ENCODE measurements at places on chromosomes 2 and 18.

GRCh38 chr2:27689424-27689823 lies 25.7 kb downstream of the SLC4A1AP start:
- DNase-seq, result no peak

DNA sequence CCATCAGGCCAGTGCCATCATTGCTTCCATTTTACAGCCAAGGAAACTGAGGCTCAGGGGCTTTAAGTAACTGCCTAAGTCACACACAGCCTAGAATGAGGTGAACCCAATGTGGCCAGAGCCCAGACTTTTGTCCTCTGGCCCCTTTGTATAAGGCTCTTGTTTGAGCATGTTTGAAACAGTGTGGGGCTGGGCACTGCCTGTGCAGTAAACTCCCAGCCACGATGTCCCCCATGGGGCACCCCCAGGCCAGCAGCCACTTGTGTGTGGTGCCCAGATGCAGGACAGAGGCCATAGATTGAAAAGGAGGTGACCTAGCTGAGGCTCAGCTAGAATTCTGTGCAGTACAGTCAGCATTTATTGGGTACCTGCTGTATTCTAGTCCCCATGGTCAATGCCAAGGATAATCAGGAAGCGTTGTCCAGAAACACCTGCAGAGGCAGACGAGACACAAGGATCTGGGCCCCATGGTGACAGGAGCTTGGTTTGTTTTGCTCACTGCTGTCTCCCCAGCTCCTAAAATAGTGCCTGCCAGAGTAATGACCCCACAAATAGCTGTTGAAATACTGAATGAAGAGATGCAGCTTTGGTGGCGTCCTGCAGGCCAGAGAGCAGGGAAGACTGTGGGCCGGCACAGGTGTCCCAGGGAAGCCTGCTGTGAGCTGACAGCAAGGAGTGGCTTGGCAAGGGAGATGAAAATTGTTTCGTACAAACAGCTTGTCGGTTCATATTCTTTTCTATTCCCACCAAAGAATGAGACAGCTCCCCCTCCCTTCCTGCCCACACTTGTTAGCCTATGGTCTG lies 160.7 kb downstream of the LDLRAD4 start:
- DNase-seq, result no peak

GRCh38 chr18:36186461-36187192 lies 670 bp upstream of the MOCOS start:
- no peak for DNase-seq

DNA sequence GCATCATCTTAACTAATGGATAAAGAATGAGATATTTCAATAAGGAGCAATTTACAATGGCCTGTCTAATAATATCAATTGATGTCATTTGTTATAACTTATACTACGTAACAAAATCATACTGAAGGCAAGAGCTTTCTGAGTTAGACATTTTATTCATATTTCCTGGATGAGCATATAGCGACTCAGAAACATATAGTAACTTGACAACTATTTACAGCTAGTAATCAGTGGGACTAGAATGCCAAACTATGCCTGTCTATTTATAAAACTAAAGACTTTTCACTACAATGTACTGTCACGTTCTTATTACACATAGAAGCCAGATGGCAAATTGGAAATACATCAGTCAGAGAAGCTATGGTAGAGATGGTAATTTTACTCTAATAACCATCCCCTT lies 766.2 kb upstream of the TMEFF2 start:
- no peak for DNase-seq

DNA sequence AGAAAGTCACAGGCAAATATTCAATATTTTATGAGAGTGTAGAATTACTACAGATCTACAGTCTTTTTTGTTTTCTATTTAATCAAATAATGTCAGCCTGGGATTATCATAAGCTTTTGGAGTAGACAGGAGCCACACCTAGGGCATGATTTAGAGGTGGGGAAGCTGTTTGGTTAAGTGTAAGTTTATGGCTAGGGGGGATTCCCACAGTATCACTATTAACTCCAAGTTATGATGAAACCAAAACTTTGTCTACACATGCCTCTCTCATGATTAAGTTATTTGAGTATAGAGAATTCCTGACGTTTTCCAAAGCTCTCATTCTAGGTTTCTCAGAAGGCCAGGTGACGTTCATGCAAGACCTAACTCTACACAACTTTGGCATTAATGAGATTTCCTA lies 2.1 kb downstream of the SERPINB10 start:
- no peak for DNase-seq

DNA sequence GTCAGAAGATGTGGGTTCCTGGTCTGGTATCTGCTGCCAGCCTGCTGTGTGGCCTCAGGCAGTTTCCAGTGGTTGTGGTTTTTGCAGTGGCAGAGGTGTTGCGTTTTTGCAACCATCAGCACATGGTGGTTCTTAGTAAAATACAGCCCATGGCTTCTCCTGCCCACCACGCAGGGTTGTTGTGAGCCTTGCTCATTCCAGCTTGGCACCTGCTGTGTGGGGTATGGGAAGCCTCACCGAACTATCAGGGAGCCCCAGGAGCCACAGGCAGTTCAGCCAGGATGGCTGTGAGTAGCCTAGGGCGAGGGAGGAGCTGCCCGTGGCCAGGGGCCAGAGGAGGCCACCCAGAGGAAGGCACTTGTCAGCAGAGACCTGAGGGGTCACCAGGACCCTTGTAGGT lies 9.8 kb downstream of the ARID5A start:
- no peak for DNase-seq

- no peak for DNase-seq
Measured at GRCh38 chr2:239150125-239151011, 250.5 kb downstream of the HDAC4 start.

- no peak for DNase-seq
Measured at GRCh38 chr2:238220892-238221521, 17.5 kb upstream of the ILKAP start.

DNA sequence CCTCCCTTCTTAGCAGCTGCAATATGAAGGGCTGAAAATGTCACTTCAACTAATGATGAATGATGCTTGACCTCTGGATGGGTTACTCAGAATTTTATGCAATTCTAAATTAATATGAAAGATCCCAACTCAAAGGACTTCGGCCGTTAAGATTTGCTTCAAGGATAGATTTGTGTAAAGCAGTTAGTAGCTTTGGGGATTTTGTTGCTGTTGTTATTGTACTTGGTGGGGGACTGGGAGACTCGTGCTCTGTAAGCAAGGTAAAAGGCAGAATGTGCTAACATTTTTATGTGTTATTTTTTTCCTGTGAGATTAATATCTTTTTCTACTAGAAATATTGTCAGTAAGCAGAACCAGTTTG lies 478.8 kb downstream of the ARHGAP15 start:
- no peak for DNase-seq

All from stimulated activated CD4-positive, alpha-beta T cell treated with anti-CD3 and anti-CD28 coated beads, TNF-alpha, amount 100 ng/mL, for 1 hour (primary cell).